Frontal cortex (tissue), 4 donors: ENCODE measurements at places on chromosomes 6 and 20.

DNA sequence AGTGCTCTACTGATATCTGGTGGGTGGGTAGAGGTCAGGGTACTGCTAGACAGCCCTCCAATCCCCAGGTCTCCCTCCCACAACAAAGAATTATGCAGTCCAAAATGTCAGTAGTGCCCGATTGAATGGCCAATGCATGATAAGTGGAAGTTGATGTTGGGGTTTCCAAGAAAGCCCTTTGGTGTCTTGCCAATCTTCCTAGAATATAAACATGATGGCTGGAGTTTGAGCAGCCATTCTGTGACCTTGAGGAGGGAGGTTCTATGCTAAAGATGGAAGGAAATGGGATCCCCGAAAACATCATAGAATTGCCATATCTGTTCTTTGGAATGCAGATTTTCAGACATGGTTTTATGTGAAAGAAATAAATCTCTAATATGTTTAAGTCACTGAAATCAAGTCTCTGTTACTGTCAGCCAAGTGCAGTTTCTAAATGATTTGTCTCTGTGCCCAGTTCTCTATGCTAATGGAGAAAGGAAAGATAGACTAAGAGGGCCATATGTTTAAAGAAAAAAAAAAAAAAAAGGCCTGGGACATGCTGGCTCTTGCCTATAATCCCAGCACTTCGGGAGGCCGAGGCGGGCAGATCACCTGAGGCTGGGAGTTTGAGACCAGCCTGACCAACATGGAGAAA is 32.8 kb upstream of the PTPN1 start:
- no peak for DNase-seq

- DNase-seq = no peak
Observed at GRCh38 chr6:164069350-164069990, 655.0 kb downstream of the QKI start.

GRCh38 chr20:63532449-63532971 is 4.7 kb downstream of the PTK6 start:
- DNase-seq = no peak

- no peak for DNase-seq
Observed at GRCh38 chr6:129978148-129978916, 40.0 kb upstream of the L3MBTL3 start.

DNA sequence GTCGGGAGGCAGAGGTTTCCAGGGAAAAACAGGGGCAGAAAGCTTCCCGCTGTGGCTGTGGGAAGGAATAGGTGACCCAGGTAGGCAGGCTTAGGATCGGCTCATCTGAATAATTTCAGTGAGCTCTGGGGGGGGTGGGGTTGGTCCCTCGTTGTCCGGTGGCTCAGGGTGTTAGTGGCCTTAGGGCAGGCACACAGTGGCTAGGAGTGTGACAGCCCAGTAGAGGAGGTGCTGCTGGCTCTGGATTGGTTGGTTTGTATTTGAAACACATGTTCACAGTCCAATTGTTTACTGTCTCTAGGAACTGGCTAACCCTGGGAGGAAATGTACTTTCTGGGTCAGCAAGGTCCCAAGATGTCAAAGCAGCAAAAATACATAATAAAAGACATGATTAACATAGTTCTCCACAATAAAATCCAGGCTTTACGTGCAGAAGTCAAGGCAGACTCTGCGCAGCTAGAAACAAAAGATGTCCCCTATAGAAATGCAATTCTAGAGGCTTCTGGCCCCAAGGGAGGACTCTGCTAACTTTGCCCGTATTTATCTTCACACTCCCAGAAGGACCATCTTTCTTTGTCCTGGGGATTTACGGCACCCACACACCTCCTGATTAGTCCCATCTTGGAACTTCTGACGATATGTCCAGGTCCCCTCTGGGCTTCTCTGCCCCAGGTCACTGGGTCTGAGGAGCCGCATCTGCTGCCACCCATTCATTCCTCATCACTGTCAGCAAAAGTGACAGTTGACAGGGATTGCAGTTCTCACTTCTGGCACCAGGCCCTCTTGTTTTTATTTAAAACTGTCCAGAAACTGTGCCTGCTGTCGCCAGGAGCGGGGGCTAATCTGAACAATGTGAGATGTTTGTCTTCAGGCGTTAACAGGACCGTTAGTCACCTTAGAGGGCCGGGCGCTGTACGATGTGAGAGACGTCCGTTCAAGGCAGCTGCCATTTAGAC is 18.7 kb downstream of the MOCS3 start:
- DNase-seq = no peak

- no peak for DNase-seq
Observed at GRCh38 chr6:109606359-109606758, 84.6 kb downstream of the AK9 start.

DNA sequence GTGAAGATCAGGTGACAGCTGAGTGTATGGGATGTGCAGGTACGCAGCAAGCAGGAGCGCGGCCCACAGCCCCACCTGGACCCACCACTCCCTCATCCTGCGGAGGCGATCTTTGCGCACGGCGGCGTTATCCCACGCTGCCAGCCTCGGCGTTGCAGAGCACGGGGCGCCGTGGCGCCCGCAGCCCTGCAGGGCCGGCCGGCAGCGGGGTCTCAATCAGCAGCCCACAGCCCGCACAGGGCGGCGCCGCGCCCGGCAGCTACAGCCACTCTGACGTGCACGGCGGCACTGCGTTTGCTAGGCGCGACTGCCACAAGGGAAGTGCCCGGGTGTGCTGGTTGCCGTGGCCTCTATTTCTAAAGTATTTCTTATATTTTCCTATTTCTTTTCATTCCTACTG is 46.9 kb downstream of the LAMA2 start:
- no peak for DNase-seq

- peak; percentile 77 for DNase-seq
Observed at GRCh38 chr6:157235600-157236039, 87.7 kb downstream of the TMEM242 start.

DNA sequence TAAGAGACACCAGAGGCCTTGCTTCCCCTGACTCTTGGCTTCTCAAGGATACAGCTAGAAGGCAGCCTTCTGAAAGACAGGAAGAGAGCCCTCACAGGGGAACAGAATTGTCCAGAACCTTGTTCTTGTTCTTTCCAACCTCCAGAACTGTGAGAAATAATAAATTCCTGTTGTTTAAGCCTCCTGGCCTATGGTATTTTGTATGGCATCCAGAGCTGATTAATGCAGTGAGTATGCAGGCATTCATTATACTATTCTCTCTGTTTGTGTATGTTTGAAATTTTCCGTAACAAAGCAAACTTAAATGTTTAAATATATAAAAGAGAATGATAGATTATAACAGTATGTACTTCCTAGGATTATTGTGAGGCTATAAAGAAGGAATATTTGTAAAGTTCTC is 903.4 kb upstream of the FLRT3 start:
- DNase-seq = no peak

- no peak for DNase-seq
Observed at GRCh38 chr20:41375846-41376245, 9.2 kb upstream of the EMILIN3 start.

GRCh38 chr6:22421198-22421597 is 124.4 kb upstream of the PRL start:
- DNase-seq = no peak

- DNase-seq = no peak
Observed at GRCh38 chr6:148776321-148777308, 29.8 kb downstream of the UST start.

DNA sequence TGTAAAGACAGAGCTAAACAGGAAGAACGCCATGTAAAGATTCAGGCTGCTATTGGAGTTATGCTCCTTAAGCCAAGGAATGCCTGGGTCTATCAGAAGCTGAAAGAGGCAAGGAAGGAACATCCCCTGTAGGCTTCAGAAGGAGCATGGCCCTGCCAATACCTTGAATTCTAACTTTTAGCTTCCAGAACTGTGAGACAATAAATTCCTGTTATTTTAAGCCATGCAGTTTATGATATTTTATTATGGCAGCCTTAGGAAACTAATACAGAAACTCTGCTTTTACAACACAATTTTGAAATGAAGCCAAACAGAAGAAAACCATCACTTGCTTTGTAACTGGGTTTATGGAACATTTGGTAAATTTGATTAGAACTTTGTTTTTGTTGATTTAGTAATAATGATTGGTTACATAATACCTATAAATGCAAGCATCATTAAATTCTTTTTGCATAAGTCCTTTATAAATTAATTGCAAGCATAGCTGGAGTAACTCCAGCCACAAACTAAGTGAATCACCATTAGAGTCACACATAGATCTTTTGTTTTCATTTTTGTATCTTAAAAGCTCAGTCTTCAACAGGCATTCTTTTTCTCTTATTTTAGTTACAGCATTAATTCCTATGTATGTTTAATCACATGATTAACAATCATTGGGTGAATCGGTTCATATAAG is 33.5 kb upstream of the TSPYL1 start:
- no peak for DNase-seq
